ENCODE measurements at places on chromosomes 1 and 21.

- no peak for DNase-seq
Observed at GRCh38 chr21:16004086-16004485, 274.3 kb downstream of the USP25 start.

DNA sequence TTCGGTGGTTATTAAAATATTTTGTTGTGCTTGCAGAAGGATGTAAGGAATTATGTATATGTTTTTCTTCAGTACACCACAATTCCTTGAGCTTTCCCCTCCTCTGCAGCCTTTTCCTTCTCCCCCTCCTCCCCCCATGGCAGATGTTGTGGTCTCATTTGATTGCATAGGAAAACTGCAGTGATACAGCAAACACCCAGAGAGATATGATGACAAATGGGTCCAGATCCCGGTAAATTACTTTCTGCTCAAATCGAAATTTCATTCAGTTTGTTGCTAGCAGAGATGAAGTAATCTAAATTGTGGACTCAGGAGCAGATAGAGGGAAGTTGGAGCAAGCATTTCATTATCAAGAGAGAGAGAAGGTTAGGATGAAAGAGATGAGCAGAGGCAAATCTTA lies 9.9 kb downstream of the LMO4 start:
- no peak for DNase-seq

DNA sequence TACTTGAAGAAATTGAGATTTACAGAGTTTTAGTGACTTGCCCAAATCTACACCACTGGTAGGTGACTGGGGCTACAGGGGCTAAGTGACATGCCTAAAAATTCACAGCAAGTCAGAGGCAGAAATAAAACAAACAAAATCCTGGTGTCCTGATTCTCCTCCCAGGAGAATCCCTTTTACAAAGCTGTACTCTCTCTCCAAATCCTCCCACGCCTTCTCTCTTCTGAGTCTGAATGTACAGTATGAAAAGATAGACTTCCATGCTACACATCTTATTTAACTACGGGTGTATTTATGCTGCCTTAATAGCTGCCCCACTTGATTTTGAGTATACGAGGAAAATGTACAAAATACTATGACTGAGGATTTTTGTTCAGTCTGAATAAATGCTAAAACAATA lies 65.4 kb downstream of the SGIP1 start:
- no peak for DNase-seq

DNA sequence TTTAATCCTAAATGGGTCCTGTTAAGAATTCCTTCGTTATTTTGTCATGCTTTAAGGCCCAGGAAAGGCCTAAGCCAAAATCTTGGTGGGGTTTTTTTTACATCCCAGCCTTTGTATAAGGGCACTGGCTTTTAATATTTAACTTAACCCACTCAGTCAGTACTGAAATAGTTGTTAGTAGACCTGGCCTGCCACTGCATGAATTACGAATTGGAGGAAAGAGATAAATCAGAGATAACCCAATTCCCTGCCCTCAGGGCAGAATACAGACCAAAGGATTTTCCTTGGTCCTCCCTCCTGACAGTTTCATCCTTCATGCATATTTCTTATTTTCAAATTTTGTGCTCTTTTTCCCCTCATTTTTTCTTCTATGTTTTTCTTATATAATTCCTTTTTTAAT lies 193.0 kb downstream of the FASLG start:
- no peak for DNase-seq
